ENCODE measurements at places on chromosomes 5 and 9.

DNA sequence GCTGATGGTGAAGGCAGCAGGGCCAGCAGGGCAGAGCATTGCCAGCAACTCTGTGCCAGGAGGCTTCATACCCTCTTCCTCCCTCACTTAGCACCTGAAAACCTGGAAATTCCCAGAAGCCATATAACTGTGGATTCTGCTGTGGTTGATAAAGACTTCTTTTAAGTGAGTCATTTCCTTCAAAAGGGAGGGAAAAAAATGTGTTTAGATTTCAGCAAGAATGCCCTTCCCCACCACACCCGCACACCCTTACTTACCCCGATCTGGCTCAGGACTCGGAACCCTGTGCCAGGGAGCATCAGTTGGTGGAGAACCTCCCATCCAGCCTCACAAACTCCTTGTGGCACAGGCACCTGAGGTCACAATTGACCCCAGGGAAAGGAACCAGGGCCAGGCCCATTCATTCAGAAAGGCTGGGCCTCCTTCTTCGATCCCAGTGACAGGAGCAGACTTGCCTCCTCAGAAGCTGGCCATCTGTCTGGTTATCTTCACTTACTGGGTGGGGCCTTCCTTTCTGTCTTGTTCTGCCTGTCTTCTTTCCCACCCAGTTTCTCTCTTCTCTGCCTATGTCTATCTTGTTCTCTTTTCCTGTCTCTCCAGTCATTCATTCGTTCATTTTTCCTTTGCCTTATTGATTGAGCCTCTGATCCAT lies 62.6 kb downstream of the PLAC8L1 start:
- peak; percentile 43 for DNase-seq

DNA sequence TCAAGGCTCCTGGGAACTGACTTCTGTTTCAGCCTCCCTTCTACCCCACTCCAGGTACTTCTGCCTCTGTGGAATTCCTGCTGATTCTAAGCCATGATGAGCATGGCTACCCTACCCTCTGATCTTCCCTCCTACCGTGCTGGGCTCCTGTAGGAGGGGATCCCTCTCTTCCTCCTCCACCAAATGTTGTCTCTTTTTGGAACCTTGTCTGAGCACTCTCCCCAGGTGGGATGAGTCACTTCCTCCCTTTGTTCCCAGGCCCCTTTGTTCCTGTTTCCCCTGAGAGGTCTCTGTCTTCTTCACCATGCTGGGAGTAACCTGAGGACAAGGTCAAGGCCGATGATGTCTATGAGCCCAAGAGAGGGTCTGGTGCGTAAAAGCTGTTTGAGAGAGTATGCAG lies 213.2 kb downstream of the GABBR2 start:
- no peak for DNase-seq

DNA sequence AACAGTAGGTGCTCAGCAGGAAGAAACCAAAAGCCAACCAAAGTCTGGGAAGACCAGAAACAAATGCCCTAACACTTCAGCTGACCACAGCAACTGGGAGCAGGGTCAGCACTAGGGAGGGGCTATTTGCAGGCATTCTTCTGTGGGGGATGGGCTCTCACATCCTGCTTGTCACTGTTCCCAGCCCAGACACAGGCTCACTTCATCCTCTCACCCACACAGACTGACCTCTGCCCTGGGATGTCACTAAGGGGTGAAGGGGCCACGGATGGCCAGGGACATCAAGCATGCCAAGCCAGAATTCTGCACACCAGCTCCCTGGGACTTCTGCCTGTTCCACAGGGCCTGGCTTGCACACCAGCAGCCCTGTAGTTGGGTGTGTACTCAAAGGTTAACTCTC lies 28.7 kb downstream of the GFRA3 start:
- no peak for DNase-seq

DNA sequence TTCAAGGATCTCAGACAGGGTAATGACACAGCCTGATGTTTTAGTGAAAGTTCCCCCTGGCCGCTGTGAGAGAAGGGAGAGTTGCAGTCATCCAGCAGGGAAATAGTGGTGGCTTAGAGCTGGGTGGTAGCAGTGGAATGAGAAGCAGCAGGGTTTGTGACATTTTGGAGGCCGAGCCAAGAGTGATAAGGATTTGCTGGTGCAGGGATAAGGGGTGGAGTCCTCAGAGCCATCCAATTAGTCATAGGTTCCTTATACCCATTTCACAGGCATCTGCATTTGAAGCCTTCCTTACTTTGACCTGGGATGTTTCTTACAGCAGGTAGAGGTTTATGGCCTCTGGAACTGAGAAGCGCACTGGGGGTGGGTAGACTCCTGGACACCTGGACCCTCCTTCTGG lies 12.8 kb downstream of the JADE2 start:
- DNase-seq, result no peak

DNA sequence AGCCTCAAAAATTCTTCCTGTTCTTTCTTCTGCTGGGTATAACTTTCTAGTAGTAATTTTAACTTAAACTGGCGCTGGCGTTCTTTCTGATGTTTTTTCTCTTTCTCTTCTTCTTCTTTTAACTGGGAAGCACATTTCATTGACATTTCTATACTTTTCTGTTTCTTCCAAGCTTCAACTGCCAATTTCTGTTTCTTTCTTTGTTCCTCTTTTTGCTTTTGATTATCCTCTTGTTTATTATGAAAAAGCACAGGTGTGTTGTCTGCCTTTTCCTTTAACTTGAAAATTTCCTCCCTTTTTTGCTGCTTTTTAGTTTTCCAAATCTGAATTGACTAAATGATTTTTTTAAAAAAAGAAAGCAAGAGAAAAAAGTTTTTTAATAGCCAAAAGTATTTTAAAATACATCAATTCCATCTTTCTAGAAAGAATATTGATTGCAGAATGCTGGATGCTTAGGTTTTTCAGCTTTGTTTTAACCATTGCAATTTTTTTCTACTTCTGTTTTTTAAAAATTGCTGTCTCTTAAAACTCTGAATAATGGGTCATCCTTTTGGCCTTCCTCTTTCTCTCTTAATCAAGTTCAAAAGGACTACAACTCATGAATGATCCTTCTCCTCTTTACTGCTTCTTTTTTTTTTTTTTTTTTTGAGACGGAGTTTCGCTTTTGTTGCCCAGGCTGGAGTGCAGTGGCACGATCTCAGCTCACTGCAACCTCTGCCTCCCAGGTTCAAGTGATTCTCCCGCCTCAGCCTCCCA lies 8.8 kb upstream of the PGGT1B start:
- DNase-seq, result no peak

- DNase-seq, result no peak
Observed at GRCh38 chr5:114327474-114327873, 34.4 kb upstream of the KCNN2 start.

DNA sequence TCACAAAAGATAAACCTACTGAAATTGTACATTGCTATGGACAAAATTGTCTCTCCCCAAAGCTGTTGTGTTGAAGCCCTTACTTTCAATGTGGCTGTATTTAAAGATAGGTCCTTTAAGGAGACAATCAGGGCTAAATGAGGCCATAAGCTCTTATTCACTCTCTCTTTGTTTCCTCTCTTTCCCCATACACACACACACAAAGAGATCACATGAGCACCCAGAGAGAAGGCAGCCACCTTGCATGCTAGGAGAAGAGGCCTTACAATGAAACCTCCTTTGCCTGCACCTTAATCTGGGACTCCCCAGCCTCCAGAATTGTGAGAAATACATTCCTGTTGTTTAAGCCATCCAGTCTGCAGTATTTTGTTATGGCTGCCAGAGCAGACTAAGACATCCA lies 1295.6 kb upstream of the CDH6 start:
- no peak for DNase-seq

DNA sequence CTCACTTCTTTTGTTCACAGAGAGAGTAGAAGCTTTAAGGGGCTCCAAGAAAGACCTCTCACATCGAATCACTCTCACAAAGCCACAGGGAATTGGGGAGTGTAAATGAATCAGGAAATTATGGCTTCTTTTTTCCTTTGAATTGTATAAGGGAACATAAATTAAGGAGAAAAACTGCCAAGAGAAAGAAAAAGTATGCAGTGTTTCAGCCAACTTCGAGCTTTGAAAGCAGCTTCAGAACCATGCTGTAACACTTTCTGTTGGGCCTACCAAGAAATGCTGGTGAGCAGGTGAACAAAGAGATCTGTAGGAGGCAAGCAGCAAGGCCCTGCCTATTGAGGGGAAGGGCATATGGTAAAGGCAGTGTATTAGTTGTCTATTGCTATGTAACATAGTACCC lies 33.4 kb upstream of the CTNNA1 start:
- DNase-seq, result no peak

DNA sequence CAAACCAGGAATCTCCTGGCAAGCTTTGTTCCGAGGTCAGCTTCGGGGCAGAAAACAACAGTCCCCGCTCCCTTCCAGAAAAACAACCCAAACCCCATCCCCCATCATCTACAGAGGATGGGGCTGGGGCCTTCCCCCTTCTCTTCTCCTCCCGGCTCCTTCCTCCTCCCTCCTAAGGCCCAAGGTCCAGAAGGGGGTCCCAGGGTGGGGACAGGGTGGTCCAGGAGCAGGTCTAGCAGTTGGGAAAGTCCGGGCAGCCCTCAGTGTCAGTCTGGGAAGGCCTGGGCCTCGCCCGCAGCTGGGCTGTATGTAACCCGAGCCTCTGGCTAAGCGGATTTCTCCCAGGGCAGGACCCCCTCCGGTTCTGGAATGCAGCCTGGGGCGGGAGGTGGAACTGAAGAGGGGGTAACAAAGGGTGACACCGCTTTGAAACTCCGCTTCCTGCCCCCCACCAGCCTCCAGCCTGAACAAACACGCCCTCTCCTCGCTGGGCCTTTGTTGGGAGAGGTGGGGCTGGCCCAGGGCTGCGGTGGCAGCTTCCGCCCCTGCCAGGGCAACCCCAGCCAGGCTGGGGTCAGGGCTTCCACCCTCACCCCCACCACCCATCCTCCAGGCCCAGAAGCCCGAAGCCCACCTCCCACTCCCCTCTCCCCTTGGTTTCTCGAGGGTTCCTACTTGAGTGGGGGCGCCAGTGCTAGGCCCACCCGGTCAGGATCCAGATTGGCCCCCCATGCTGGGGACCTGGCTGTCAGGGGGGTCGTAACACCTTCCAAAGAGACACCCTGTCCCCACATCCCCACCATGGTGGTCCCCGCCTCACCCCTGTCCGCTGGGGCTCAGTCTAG lies 63.5 kb downstream of the C9orf50 start:
- no peak for DNase-seq

DNA sequence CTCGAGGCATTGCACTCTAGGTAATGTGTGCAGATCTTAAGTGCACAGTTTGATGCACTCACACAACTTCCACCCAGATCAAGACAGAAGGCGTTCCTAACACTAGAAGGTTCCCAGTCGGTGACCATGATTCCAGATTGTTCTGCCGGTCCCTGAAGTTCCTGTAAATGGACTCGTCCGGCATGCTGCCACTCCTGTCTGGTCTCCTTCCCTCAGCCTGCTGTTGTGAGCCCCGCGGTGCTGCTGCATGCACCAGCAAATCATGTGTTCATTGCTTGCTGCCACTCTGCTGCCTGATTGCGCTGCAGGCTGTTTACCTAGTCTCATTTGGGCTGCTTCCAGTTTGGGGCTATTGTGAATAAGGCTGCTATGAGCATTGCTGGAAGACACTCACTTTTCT lies 11.5 kb downstream of the STKLD1 start:
- DNase-seq, result no peak

- no peak for DNase-seq
Observed at GRCh38 chr5:154291917-154292316, 101.4 kb downstream of the GALNT10 start.

DNA sequence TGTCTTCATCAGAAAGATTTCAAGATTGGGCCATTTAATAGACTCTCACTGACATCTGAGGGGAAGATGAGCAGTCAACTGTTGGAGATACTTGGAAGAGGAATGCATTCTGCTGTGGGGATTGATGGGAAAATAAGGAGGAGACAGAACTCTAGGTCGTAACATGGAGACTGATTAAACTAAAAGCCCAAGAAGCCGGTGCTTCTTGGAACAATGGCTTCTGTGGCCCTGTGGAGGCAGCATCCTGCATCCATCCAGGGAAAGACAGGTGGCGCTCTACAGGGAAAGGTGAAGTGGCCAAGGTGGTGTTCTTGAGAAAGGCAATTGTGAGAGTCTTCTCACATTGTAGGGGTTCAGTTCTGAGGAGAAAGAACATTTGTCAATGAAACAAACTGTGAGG lies 31.3 kb downstream of the ZFAND5 start:
- no peak for DNase-seq

GRCh38 chr5:116343961-116344360 lies 230.7 kb downstream of the SEMA6A start:
- no peak for DNase-seq

DNA sequence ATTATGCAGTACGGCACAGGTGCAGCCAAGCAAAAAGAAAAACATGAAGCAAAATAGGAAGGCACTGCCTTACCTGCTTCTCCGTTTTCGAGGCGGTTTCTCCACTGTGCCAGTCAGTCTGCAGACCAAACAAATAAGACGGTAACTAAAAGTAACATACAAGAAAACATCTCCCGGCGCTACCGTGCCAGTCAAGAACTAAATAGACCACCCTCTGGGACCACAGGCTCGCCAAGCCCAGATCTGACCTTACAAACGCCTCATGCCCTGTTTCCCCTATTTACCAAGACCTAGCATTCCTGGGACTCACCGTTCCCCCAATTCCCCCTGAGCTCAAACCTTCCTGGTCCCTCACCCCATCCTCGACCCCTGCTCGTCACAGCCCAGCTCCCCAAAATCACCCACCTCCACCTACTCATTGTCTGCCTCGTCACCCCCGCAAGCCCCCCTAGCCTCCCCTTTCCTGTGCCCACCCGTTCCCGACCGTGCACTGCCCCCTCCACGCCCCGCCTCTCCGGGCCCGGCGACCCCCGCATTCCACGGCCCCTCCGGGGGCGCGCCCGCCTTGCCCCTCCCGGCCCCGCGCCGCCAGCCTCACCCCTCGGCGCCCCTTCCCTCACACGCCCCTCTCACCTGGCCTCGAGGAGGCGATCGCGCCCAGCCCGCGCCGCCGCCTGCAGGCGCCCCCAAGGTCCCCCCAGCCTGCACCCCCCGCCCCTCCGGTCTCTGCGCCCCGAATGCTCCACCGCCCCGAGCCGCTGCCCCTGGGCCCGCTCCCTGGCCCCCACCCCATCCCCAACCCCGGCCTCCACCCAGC lies 560 bp downstream of the SCAI start:
- DNase-seq, result no peak

DNA sequence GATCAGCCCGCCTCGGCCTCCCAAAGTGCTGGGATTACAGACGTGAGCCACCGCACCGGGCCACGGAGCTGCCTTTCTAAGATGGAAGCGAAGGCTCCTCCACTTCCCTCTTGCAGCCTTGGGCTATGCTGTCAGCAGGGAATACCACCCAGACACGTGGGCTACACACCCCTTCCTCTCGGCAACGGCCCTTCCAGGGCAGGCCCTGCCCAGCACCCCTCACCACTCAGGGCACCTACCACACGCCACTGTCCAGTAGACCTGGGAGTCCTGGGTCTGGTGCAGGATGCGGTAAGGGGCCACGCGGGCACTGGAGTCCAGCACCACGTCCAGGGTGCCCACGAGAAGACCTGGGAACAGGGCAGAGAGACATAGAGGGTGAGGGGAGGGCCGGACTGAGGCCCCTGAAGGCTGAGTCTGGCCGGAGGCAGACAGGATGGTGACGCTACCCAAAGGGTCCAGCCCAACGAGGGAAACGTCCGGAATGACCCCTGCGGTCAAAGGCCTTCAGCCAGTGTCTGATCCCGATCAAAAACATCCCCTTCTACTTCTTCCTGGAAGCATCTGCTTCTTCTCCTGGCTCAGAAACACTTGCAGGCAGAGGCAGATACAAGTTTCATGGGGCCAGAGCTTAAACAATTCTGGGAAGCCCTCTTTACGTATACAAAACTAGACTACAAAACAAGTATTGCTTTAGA lies 3.1 kb downstream of the TBC1D9B start:
- no peak for DNase-seq
